Nephron progenitor cell (in vitro differentiated cells): ENCODE measurements at places on chromosomes 12 and 14.

GRCh38 chr12:112183141-112184021 is 58.0 kb downstream of the TRAFD1 start:
- no peak for DNase-seq

- no peak for DNase-seq
Measured at GRCh38 chr14:59195912-59196311, 7.4 kb downstream of the DAAM1 start.

GRCh38 chr12:62305778-62306177 is 45.6 kb downstream of the USP15 start:
- no peak for DNase-seq

GRCh38 chr12:104695453-104696148 is 238.9 kb downstream of the CHST11 start:
- DNase-seq: no peak

DNA sequence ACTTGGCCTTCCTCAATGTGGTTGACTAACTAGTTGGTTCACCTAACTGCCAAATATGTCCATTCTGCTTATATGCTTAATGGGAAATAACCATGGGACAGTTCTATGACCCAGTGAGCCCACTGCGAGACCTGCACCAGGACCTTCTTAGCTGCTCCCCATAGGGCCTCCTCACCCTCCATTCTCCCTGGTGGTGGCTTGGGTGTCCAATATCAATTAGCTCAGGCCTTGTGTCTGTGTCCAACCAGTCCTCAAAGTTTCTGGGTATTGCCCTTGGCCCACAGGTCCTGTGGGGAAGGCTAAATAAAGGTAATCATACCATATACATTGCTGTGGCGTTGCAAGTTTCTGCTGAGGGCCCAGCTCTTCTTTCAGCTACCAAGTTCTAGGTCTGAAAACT is 228.2 kb downstream of the PCNX1 start:
- no peak for DNase-seq

DNA sequence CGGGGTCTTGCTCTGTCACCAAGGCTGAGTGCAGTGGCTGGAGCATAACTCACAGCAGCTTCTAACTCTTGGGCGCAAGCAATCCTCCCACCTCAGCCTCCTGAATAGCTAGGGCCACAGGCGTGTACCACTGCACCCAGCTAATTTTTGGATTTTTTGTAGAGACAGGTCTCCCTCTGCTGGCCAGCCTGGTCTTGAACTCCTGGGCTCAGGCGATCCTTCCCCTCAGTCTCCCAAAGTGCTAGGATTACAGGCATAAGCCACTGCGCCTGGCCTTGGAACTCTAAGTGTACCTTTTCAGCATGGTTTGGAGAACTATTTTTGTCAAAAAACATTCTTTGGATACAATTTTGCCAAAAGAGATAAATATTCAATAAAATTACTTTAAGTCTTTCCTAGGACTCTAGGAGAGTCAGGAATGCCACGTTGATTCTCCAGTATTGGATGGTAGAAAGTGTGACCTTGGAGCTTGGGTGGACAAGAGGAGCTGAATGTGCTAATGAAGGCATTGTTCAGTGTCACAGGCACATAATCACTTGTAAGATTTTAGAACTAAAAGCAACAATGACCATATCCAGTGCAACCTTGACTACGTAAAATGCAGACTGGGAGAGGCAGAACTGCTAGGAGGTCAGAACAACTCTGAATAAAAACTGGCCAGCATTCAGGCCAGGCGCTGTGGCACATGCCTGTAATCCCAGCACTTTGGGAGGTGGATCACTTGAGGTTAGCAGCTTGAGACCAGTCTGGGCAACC is 2.8 kb downstream of the SRSF9 start:
- DNase-seq: peak; percentile 52

DNA sequence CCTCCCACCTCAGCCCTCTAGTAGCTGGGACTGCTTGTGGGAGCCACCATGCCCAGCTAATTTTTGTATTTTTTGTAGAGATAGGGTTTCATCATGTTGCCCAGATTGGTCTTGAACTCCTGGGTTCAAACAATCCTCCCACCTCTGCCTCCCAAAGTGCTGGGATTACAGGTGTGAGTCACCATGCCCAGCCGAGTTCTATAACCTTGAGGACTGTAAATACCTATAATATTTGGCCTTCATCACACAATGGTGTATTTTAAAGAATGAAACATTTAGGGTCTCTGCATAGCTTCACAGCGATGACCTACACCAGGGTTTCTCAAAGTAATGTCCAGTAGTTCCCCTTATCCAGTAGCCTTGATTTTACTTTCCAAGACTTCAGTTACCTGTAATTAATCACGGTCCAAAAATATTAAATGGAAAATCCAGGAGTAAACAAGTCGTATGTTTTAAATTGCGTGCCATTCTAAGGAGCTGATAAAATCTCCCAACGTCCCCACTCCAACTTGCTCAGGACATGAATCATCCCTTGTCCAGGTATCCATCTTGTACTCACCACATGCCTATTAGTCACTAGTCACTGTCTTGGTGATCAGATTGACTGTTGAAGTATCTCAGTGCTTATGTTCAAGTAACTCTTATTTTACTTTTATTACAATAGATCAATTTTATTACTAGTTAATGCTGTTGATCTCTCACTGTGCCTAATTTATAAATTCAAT is 368.2 kb downstream of the BTG1 start:
- DNase-seq: no peak

DNA sequence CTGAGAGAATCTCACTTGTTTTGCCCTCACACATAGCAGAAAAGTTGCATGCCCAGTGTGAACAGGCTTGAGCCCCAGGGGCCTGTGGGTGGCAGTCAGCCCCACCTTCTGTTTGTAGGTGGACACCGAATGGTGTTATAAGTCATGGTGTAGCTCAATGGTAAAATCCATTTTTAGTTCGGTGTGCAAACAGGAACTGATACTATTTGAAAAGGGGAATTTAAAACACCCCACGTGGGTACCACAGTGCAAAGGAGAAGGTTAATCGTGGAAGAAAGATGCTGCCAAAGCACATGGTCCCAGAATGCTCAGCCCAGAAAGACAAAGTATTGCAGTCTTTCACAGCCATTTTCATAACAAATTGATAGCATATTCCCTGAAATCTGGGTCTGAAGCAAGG is 71.8 kb upstream of the GZMB start:
- DNase-seq: no peak

GRCh38 chr14:104639885-104640548 is 35.4 kb upstream of the TMEM179 start:
- DNase-seq: peak; percentile 85

DNA sequence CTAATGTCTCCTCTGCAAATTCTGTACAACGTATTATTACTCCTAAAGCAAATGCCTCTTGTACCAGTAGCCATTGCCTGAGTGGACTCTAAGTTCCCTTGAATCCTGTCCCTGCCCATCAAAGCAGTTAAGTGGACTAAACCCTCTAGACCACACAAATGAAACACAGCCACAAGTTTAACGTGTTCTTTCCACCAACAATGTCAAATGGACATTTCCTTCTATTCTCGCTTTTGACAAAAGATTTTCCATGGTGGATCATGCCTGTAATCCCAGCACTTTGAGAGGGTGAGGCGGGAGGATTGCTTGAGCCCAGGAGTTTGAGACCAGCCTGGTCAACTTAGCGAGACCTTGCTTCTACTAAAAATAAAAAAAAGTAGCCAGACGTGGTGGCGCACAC is 15.9 kb downstream of the CCDC88C start:
- no peak for DNase-seq

- DNase-seq: no peak
Measured at GRCh38 chr14:92719421-92719820, 29.0 kb downstream of the LGMN start.

GRCh38 chr14:68162887-68163286 is 343.3 kb downstream of the RAD51B start:
- DNase-seq: no peak

DNA sequence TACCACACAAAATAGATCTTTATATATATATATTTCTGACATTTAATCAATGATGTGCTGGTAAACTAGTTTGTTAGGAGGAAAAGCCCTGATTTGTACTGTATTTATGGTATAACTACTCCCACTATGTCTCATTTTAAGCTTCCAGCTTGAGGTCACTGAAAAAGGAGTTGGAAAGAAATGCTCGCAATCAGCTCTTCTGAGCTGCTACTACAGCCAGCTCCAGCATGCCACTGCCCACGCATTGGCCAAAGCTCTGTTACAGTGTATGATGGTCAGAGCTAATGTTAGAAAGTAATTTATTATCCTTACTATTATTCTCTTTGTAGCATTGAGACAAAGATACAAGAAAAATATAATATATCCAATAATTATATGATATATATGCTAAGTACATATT is 55.0 kb upstream of the PCED1B start:
- no peak for DNase-seq

GRCh38 chr12:121513464-121514183 is 67.2 kb downstream of the KDM2B start:
- peak; percentile 58 for DNase-seq

DNA sequence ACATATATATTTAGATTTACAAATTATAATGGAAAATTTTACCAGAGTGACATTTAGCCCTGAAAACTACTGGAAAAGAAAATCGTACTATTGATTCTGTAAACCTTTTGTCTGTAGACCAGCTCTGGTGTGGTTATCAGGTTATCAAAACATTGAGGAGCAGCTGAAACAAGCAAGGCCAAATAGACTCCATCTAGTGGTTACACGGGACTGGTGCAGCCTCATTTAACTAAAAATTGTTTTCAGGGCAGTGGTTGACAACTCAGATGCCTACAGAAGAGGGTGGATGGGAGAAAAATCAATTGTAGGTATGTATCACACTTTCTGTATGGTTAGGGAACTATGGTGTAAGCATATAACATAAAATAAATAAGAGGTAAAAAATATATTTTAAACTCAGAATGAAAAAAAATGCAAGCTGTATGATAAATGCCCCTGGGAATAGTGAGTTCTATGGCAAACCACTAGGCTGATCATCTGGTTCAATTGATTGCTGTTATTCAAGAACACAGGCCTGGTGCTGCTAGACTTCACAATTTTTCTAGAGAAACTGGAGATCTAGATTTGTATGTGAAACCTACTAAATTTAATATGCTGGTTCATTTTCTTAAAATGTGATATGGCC is 51.2 kb downstream of the ACSS3 start:
- DNase-seq: peak; percentile 26

DNA sequence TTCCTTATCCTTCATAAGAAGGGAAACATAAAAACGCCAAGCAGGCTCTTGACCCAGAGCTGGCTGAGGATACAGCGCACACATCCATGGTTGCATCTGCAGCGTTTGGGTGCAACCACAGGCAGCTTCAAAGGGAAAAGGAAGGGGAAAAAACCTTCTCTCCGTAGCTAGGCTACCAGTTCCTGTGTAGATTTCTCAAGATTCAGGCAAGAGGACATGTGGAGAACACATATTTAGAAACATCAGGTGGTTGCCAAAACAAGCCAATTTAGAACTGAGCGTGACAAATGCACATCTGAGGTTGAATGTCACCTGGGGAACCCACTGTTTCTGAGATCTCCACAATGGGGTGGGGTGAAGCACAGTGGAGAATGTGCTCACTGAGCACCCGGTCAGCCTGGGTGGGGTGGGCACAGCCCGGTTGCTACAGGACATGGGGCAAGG is 78.3 kb upstream of the BDKRB2 start:
- DNase-seq: no peak

DNA sequence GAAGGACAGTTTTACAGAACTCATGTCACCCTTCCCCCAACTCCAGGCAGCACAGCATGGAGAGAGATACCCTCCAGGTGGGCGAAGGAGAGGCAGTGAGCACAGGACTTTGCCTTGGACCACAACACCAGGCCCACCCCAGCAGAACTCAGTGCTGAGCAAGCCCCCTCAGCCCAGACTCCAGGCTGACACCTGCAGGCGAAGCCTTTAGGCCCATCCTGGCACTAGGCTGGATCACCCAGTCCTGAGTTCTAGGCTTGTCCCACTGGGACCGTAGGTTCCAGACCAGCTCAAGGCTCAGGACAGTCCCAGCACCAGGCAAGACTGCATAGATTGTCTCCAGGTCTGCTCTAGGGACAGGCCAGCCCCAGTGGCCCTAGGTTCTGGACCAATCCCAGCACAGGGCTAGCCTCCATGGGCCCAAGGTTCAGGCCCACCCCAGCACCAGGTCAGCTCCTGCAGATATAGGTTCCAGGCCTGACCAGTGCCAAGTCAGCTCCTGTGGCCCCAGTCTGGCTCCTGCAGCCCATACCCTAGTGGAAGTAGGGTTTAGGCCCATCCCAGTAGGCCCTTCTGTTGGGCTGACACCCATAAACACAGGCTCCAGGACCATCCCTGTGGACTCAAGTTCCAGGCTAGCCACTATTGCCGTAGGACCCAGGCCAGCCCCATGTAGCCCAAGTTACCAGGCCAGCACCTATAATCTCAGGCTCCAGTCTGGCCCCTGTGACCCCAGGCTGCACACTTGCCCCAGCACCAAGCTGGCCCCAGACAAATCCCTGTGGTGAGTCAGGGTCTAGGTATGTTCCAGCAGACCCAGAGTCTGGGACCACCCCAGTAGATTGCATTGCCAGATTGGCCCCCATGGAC is 9.4 kb downstream of the WASHC3 start:
- no peak for DNase-seq

DNA sequence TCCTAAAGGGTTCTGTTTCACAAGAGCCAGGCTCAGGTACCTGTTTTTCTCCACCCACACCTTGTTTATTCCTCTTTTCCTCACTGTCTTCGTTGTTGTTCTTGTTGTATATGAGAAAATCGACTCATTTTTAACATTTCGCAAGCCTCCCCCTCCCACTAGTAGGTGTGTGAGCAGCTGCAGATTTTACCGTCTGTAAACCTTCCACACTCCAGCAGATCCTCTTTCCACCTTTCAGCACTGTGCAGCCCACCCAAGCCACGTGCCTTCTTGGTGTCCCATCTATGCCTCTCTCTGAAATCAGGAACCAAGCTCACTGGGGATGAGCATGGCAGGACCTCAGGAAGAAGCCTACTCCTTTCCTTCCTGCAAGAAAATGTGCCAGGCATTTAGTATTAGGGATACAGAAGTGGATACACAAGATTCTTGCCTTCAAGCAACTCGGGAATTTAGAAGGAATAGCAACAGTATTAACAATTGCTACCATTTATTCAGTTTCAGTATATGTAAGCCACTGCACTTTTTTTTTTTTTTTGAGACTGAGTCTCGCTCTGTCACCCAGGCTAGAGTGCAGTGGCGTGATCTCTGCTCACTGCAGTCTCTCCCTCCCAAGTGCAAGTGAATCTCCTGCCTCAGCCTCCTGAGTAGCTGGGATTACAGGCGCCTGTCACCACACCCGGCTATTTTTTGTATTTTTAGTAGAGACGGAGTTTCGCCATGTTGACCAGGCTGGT is 113.6 kb downstream of the CHST11 start:
- DNase-seq: no peak

DNA sequence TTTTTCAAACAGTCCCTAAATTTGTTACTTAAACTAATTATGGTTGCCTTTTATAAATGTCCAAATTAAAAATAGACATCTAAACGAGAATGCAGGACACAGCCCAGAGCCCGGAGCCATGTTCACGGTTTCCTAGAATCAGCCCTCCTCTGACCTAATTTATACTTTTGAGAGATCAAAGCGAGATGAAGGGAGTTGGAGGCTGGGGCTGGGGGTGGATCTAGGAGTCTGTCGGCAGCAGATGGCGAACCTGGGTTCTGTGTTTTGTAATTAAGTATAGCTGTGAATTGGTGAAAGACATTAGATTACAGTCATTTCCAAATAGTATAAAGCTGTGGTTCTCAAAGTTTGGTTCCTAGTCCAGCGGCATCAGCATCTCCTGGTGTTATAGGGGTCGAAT is 210.1 kb downstream of the SLC41A2 start:
- no peak for DNase-seq

- DNase-seq: no peak
Measured at GRCh38 chr14:76456891-76457586, 81.1 kb downstream of the ESRRB start.

GRCh38 chr12:8594072-8594471 is 18.6 kb downstream of the AICDA start:
- no peak for DNase-seq
